ENCODE measurements at places on chromosomes 6 and 20. TPM values are rescaled to one million over a fixed set of nuclear protein-coding genes. Genes with fewer than 3 reads are reported as not detected.

Gene ZNFX1
- 48.0 TPM for total RNA-seq

Gene TRMT11
- 40.1 TPM for total RNA-seq

DNA sequence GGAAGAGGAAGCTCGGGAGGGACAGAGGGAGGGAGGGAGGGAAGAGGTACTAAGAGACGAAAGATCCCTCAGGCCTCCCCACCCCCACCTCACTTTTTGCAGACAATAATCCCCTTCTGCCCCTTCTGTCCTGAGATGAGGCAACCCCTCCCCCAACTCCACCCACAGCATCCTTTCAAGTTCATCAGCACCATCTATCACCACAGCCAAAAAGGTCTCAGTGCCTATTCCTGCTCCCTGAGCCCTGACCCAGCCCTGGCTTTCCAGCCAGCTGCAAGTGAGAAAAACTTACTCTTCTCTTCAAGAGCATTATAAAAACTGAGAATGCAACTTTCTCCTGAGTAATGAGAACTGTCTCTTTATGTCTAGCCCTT is 133.2 kb upstream of the LRFN2 start:
- H3K27me3 ChIP-seq, result no peaks in the 10 kb centered on the region
- H3K36me3 ChIP-seq, result no peaks in the 10 kb centered on the region
- H3K4me1 ChIP-seq, result peaks cover 7% of the 10 kb centered on the region
- no peak overlapping the region for H3K4me3 ChIP-seq
- DNase-seq, result no peak
- no peak overlapping the region for H3K27ac ChIP-seq

DNA sequence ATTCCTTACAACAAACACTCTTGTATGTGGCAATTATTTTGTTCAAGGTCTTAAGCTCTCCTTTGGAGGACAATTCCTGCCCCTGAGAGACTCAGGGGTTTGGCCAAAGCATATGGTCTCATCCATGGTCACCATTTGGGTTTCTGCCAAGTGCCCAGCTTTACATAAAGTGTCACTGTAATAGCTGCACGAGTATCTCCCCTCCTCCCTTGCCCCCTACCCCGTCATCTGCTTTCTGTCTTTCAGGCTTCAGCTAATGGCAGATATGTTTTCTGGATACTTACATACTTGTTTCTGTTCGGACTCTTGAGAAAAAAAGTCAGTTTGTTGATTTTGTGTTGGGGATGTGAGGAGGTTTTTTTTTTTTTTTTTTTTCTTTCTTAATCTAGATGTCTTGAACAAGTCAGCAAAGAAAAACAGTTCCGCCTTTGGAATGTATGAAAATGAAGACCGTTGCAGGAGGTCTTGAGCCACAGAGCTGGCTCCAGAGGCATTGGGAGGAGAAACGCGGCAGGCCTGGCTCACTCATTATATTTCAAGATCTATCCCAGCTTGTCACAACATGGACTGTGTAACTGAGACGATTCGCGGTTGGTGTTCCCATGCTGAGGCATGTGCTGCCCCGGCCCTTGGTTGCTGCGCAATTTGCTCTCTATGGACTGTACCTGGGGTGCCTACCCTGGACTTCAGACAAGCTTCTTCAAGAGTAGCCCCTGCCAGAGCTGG is 32.6 kb upstream of the STX16 start:
- DNase-seq, result no peak
- H3K36me3 ChIP-seq, result no peaks in the 10 kb centered on the region
- H3K4me1 ChIP-seq, result no peaks in the 10 kb centered on the region
- H3K27ac ChIP-seq, result no peak overlapping the region

- H3K27ac ChIP-seq, result no peak overlapping the region
- DNase-seq, result no peak
- H3K27me3 ChIP-seq, result no peaks in the 10 kb centered on the region
- H3K4me3 ChIP-seq, result no peak overlapping the region
- no peaks in the 10 kb centered on the region for H3K36me3 ChIP-seq
- no peaks in the 10 kb centered on the region for H3K4me1 ChIP-seq
Measured at GRCh38 chr6:104505838-104506237, 353.9 kb downstream of the HACE1 start.
